ENCODE measurements at places on chromosomes 7 and 10.

GRCh38 chr7:116699722-116700120 is 27.7 kb downstream of the MET start:
- DNase-seq: no peak

- DNase-seq: no peak
Observed at GRCh38 chr10:107865691-107866090, 701.2 kb upstream of the SORCS1 start.

- no peak for DNase-seq
Observed at GRCh38 chr7:47669178-47669891, 87.4 kb upstream of the TNS3 start.

GRCh38 chr7:44093102-44093641 is 10.8 kb upstream of the POLM start:
- no peak for DNase-seq

GRCh38 chr7:95290166-95290830 is 34.0 kb downstream of the PON1 start:
- no peak for DNase-seq
